ENCODE measurements at places on chromosomes 2 and 18.

- DNase-seq, result no peak
- peaks cover 3% of the 10 kb centered on the region for H3K36me3 ChIP-seq
- no peaks in the 10 kb centered on the region for H3K27me3 ChIP-seq
- H3K4me1 ChIP-seq, result no peaks in the 10 kb centered on the region
Measured at GRCh38 chr2:43714164-43714563, 37.9 kb upstream of the C1GALT1C1L start.

GRCh38 chr2:19868224-19868623 lies 33.6 kb downstream of the TTC32 start:
- no peak for DNase-seq
- H3K27ac ChIP-seq, result no peak overlapping the region
- no peaks in the 10 kb centered on the region for H3K36me3 ChIP-seq
- peak overlapping the region; percentile 76 for H3K4me3 ChIP-seq

- H3K27me3 ChIP-seq, result no peaks in the 10 kb centered on the region
- no peaks in the 10 kb centered on the region for H3K4me1 ChIP-seq
- no peak for DNase-seq
- H3K27ac ChIP-seq, result no peak overlapping the region
- no peak overlapping the region for H3K4me3 ChIP-seq
Measured at GRCh38 chr2:45047301-45047700, 38.0 kb upstream of the SIX2 start.

GRCh38 chr2:184178229-184178628 lies 420.1 kb upstream of the ZNF804A start:
- H3K4me3 ChIP-seq, result no peak overlapping the region
- H3K36me3 ChIP-seq, result no peaks in the 10 kb centered on the region
- no peaks in the 10 kb centered on the region for H3K27me3 ChIP-seq

DNA sequence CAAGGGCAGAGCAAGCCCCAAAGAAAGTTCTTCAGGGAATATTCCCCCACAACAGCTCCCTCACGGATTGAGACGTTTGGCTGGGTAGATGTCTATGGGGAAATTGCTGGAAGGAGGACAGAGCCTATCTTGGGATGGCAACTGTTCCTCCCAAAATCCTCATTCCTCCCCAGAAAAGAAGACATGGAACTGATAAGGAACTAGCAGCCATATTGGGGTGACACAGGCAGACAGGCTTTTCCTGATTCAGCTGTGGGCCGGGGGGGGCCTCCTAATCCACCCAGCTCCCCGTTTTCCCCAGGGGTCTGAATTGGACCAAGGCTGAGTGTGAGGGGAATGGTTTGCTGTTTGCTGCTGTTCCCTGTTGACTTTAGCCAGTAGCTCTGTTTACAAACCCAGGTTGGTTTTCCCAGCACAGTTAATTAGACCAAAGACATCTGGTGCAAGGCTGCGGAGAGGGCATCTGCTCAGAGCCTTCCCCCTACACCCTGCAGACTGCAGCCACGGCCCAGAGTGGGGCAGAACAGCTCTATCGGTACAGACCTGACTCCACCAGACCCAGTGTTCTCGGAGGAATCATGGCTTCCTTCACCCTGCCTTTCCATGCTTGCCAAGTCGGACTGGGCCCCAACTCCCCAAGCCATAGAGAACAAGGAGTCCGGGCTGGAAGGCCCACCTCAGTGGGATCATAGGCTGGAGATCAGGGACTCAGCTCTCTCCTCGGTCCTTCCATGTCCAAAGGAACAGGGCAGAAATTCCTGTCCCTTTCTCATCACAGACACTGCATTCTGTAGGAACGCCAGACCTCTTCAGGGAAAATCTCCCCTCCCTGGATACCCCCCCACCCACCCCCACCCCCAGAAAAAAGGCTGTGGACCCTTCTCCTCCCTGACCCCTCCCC lies 1.7 kb upstream of the PKDCC start:
- peak overlapping the region; percentile 91 for H3K4me3 ChIP-seq
- no peaks in the 10 kb centered on the region for H3K36me3 ChIP-seq
- H3K4me1 ChIP-seq, result peaks cover 24% of the 10 kb centered on the region
- H3K27me3 ChIP-seq, result no peaks in the 10 kb centered on the region
- no peak for DNase-seq

- H3K27ac ChIP-seq, result no peak overlapping the region
- H3K27me3 ChIP-seq, result no peaks in the 10 kb centered on the region
- no peak for DNase-seq
- no peak overlapping the region for H3K4me3 ChIP-seq
Measured at GRCh38 chr2:12821656-12822055, 104.9 kb downstream of the TRIB2 start.

DNA sequence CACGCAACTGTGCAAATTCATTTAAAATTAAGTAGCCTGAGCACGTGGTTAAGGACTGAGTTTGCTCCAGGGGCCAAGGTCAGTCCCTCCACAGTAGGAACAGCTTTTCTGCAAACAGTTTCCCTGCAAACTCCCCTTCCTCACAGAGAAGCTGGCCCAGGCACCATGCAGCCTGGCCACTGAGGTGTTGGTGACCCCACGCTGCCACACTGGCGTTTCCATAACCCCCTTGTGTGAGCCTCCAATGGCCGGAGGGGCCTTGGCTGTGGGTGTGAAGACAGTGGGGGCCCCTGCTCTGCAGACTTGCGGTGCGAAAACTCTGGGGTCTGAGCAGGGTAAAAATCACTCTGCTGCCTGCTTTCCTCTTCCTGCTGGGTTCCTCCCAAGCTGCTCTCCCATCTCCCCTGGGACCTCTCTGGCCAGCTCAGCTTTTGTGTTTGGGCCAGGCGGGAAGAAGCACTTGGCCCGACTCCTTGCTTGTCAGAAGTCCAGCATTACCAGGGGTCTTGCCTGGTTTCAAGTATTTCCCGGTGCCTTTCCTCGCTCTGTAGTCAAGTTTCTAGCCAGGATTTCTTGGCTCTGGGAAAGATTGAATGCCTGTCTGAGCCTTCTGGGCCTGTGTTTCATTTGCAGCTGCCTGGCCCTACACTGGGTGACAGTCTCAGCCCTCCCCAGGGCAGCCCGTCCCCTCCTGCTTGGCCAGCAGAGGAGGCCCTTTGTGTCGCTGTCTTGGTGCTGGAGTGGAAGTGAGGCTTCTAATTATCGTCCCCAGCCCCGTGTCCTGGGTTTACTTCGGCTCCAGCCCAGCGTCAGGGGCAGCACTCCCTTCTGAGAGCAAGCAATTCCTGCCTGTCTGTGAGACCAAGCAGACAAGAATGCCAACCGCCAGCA lies 131.4 kb upstream of the SLC1A4 start:
- H3K27ac ChIP-seq, result peak overlapping the region; percentile 97
- H3K36me3 ChIP-seq, result no peaks in the 10 kb centered on the region
- peak overlapping the region; percentile 42 for H3K4me3 ChIP-seq
- DNase-seq, result no peak
- peaks cover 28% of the 10 kb centered on the region for H3K4me1 ChIP-seq

DNA sequence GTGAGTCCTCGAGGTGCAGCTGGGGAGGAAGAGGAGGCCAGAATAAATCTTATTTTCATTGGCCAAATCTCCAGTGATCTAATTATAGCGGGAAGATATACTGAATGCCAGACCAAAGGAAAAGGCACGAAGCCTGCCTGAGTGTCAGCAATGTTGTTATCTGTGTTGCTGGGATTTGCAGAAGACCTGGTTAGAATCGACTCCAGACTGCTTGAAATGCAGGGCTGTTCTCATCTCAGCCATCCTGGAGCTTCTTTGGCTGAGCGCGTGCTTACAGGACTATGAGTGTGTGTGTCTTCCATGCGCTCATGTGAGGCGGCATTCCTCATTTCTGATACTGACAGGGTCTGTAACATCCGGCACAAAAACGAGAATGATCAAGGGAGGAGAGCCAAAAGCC lies 81.2 kb downstream of the TSN start:
- no peak for DNase-seq
- no peaks in the 10 kb centered on the region for H3K27me3 ChIP-seq
- H3K4me1 ChIP-seq, result no peaks in the 10 kb centered on the region
- H3K36me3 ChIP-seq, result no peaks in the 10 kb centered on the region

Measured in thoracic aorta (tissue), 2 donors.